ENCODE measurements at places on chromosomes 2 and 18.

GRCh38 chr2:85783796-85784195, 30.0 kb downstream of the ATOH8 start:
- DNase-seq: no peak

DNA sequence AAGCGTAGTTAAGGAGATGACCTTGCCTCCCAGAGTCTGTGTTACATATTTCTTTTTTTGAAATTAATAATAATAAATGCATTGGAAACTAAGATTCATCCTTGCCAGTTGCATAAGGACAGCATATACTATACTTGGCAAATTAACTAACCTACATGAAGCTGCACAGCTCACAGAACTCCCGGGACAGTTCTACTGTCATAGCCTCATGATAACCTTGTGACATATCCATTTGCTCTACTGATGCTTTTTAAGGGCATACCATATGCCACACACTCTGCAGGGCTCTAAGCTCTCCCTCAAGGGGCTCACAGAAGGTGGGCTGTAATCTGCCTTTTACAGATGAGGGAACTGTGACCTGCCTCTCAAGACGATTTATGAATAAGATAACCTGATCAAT, 3.8 kb downstream of the ITGB1BP1 start:
- DNase-seq: no peak

DNA sequence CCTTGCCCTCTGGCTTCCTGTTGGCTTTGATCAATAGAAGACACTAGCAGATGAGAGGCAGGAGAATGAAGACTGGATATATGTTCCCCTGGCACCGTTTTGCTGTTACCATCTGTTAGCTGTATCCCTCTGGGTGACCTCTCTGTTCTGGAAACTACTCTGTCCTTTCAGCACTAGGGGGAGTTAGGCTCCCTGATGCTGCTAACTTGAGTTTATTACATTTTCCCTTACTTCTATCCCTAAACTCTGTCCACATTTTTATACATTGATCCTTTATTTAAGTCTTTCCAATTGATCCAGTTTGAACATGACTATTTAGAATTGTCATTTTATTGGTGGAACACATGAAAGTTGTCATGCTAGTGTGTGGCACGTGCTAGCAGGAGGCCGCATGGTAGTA, 1014.3 kb upstream of the CDH2 start:
- no peak for DNase-seq

DNA sequence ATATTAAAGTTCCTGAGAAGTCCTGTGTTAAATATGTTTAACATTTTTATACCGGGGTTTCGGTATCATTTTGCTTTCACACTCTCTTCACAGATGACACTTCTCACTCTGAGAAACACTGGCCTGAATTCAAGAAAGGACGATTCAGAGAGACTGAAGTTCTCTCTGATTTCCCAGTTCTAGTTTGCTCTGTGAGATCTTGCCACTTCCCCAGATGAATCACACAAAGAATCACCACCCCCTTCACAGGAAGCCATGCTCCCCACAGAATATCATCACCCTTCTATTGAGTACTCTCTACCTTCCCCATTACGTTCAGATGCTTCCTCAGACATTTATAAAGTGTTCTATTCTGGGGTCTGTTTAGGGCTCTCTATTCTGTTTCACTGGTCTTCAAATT, 16.1 kb upstream of the CD207 start:
- no peak for DNase-seq

- peak; percentile 91 for DNase-seq
Measured at GRCh38 chr2:48420512-48421197, 109.3 kb upstream of the STON1 start.

DNA sequence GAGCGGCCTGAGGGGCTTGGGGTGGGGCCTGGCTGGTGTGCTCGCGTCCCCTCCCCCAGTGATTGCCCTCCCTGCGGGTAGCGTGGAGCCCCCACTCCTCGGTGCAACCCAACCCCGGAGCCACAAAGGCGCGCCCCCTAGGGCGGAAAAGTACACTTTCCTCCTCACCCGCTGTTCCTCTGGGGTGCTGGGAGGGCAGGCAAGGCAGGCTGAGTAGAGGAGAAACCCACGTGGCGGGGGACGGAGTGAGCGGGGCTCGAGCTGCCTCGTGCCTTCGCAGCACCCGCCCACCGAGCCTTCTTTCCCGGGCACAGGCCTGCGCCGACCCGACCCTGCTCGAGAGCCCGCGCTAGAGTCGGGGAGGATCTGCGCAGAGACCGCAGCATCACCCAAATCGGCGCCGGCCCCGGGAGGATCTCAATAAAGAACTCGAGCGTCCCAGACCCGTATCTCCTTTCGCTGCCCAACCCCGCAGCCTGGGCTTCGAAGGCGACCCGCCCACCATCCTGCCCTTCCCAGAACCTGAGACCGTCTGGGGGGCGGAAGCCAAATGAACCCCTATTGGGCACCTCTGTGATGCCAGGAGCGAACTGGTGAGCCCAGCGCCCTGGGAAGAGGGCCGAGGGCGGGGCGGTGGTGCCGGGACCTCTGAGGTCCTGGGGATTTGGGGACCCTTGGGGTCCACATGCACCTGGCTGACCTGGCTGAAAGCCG, 1.5 kb downstream of the UCN start:
- peak; percentile 20 for DNase-seq

DNA sequence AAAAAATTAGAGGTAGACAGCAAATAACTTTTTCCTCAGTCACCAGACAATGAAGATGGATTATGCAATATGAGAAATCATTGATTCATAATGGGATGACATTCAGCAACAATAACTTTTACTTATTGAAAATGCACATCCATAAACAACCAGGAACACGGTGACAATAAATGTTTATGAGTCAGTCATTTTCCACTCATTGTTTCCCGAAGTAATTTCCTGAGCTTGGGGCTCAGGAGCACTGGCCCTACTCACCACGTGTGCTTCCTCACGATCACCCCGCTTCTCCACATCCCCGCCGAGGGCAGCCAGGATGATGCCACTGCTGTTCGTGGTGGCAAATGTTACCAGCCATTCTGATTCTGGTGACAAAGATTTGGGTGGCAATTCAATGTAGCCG, 156.3 kb downstream of the LAMA1 start:
- DNase-seq: no peak

DNA sequence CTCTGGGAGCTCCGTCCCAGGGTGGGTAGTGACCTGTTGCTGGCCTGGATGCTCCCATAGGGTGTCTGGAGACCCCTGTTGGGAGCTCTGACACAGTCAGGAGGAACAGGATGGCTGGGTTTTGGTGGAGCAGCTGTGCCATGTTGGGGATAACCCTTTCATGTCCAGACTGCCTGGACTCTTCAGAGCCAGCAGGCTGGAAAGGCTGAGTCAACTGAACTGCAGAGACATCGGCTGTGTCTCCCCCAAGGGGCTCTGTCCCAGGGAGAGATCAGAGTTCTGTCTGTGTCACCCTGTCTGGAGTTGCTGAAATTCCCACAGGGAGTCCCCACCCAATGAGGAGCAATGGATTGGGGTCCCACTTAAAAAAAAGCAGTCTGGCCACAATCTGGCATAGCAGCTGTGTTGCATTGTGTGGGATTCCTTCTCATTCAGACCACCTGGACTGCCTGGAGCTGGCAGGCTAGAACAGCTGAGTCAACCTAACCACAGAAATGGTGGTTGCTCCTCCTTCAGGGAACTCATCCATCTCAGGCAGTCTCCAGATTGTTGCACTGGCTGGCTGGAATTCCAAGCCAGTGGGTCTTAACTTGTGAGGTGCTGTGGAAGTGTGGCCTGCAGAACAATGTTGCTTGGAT, 37.2 kb downstream of the AGPS start:
- DNase-seq: no peak

DNA sequence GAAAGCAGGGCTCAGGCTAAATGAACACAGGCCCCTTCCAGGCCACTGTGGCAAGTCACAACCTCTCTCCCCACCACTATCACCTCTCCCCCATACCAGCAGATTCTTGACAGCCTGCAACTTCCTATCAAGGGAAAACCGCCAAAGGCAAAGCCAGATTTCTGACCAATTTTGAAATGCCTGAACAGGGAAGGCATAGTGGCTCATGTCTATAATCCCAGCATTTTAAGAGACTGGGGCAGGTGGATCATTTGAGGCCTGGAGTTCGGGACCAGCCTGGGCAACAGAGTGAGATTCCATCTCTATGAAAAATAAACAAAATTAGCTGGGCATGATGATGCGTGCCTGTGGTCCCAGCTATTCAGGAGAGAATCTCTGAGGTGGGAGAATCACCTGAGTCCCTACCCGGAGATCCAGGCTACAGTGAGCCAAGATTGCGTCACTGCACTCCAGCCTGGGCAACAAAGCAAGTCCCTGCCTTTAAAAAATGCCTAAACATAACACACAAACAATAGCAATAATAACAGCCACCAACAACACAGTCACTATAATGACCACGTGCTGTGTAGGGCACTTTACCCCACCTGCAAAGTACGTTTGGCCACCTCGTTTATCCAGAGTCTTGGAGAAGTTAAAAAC, 75.5 kb upstream of the GLI2 start:
- no peak for DNase-seq

GRCh38 chr18:4599312-4599711, 144.2 kb upstream of the DLGAP1 start:
- DNase-seq: peak; percentile 9

DNA sequence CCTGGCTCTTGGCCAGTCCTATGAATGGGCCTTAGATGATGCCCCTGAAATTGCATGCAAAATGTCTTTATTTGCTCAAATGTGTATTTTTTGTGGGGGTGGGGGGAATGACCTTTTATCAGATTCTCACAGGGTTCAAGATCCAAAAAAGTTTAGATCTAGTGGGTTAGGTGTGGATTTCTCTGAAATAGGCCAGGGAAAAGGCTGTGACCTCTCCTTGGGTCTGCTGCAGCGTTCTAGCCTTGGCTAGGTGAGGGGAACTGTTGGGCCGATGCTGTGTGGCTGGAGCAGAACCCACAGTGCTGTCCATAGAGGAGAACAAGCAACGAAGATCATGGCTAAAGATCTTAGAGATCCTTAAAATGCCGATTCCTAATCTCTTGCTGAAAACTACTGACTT, 130.4 kb upstream of the IL1R2 start:
- DNase-seq: no peak

GRCh38 chr18:74937291-74937690, 271.6 kb downstream of the PTGR3 start:
- DNase-seq: no peak

DNA sequence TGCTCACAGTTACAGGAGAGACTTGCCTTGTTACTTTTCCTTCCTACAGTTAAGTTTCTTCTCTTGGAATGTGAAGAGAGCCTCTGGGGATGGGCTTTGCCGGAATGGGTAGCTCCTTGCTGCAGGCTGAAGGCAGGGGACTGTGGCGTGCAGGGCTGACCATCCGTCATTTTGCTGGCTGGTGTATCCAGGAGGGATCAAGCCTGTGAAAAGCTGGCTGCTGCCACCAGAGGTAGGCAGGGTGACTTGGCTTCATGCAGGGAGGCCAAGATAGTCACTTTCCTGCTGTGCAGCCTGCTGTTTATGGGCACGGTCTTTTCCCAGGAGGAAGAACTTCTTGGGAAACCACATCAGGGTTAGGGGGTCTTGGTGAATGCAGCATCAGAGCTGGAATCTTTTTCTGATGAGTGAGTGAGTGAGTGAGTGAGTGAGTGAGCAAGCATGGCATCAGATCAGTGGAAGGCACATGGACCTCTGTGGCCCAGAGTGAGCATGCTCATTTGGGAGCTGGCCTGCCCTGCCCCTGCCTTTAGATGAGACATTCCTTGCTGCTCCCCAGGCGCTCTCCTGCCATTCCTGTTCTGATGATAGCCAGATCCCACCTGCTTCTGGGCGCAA, 33.0 kb downstream of the FHOD3 start:
- DNase-seq: no peak

- no peak for DNase-seq
Measured at GRCh38 chr2:19362094-19362754, 3.8 kb upstream of the OSR1 start.
